MG63 (cell line): ENCODE measurements at places on chromosomes 6 and 20.

DNA sequence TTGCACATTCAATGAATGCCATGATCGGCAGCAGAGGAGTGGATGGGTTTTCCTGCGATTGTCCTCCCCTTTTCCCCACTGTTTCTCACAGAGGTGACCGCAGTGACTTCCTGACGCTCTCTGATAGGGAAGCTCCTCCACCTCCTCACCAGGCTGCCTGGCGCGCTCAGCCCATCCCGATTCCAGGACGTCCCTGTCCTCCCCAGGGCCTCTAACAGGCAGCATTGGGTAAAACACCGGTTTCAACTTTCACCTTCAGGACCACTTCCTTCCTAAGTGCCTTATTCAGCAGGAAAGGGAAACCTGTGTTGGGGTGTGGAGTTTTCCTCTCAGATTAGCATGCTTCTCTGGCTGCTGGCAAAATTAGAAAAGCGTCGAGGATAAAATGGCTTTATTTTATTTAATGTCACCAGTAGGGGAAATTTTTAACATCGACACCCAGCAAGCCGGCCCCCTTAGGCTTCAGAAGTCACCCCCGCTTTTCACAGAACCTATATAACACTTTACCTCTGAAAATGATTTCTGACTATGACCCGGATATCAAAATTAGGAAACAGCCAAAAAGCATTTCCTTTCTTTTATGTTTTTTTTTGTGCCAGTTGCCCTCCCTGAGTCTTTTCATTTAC, 570.4 kb upstream of the GJE1 start:
- DNase-seq, result no peak

GRCh38 chr20:53354314-53354713, 239.3 kb downstream of the ZNF217 start:
- DNase-seq, result no peak

DNA sequence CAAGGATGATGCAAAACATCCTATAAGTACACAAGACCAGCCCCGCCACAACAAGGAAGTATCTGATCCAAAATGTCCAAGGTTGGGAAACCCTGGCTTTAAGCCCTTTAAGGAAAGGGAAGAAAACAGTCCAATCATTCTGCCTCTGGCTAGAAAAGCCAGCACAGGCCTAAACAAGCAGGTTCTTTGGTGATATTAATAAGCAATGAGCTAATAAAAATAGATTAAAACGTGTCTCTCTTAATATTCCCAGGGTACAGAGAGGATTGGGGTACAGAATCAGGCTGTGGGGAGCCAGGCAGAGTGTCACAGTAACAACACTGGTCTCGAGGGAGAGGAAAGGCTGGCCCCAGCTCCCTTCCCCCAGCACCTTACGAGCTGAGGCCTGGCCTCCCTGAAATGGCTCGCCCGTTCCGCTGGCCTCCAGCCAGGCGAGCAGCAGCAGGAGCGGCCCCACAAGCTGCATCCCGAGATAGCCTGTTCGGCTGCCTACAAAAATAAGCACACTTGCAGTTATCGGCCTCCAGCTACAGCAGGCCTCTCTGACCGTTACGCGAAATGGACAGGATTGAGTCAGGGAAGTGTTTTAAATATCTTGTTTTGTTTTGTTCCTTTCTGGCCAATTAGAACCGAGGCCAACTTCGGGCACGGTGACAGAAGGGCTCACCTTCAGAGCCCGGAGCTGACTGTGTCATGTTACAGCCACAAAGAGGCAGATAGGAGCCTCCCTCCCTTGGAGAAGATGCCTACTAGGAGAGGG, 4.0 kb upstream of the ZMYND8 start:
- DNase-seq, result peak; percentile 95

DNA sequence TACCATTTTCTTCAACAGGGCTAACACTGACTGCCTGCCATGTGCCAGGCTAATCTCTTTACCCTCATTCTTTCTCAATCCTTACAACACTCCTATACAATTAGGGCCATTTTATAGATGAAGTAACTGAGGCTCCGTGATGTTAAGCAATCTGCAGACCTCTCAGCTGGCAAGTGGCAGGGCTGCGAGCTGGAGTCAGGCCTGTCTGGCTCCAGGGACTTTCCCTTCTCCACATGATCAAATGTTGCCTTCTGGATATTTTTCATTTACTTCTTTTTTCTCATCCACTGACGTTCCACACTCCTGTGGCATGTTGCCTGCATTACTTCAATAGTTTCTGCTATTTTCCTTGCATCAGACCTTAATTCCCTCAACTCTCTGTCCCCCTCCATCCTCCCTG, 55.2 kb upstream of the TAGAP start:
- no peak for DNase-seq

GRCh38 chr20:61861054-61861841, 204.4 kb downstream of the TAF4 start:
- DNase-seq, result no peak

DNA sequence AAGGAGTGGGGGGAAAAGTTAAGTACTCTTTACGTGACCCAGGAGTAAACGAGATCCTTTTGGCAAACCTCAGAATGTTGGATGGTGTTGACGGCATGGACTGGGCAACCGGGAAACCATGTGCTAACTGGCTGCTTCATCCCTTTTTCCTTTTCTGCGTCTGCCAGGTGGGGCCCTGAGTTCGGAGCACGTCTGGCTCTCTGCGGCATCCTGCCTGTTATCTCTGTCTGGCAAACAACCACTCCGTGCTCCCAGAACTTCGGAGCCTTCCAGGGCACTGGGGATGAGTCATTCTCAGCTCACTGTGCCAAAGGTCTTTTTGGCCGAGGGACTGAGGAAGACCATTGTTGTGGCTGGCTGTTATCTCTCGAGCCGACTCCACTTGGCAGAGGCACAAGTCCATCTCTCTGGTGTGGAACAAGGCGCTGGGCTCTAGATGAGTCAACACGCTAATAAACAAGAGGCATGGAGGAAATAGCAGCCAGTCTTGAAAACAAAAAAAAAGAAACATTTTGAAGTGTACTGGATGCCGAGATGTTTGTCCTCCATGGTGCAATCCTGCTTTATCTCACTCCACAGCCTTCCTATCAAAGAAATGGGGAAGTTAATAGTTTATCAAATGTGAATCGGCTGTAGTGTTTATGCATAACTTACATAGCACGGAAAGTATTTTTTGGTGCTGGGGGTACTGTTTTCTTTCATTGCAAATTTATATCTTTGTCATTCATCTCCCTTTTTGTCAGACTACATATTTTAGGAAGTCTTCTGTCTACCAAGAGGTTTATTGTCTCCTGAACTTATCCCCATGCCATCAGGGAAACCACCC, 64.6 kb upstream of the TXNDC5 start:
- DNase-seq, result peak; percentile 98

DNA sequence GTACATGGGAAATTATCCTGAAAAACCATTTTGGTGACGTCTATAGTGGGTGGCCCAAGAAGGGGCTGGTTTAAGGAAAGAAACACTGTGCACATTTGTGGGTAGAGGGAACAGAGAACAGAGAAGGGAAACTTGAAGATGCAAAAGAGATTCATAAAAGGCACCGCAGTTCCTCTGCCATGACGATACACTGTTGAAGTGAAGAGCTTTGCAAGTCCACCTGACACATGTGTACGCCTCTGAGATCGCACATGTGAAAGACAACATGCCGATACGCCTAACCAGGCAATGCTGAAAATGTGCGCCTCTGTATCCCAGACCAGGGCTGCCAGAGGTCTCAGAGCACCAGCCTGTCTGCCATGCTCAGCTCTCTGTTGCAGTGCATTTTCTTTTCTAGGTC, 180.9 kb downstream of the KIF16B start:
- no peak for DNase-seq

GRCh38 chr20:58306421-58307261, 2.9 kb upstream of the RAB22A start:
- peak; percentile 41 for DNase-seq

DNA sequence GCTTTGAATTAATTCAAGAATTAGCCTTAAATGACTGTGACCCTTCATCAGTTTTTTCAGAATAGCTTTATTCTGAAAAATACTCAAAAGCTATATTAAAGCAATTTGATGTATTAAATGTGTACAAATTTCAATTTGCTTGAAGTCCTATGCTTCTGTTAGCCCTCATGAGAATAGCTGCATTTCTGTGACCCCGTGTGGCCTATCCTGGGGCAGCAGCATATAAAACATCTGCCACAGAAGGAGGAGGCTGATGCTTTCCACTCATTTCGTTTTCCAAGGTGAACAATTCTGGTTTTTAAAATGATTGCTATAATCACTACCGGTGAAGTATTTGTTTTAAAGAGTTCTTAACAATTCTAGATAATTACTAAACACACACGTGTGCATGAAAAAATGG, 360.3 kb downstream of the BTBD9 start:
- no peak for DNase-seq

- DNase-seq, result no peak
Observed at GRCh38 chr6:26452631-26453235, 5.0 kb upstream of the BTN2A1 start.

DNA sequence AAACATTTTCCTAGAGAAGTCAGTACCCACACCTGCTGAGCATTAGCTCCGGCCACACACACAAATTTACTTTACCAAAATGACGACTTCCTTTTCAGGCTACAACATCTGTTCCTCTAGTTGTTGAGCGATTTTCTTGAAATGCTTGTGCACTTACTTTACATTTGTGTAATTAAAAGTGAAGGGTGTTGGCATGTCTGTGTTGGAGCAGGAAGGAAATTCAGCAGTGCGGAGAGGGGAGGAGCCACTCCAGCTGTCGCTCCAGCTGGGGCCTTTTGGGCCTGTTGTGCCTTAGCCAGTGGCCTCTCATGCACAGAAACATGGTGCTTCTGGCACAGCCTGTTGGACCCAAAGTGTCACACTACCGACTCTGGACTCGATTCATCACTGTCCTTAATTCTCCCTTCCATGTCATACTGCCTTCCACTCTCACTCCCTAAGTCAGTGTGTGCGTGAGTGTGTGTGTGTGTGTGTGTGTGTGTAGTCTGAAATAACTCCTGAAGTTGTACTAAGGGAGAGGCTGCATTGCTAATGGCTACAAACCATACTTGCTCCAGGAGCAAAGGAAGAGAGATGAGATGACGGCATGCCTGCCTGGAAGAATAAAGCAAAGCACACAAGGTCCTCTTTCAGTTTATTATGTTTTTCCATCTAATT, 191.8 kb upstream of the ARG1 start:
- no peak for DNase-seq

DNA sequence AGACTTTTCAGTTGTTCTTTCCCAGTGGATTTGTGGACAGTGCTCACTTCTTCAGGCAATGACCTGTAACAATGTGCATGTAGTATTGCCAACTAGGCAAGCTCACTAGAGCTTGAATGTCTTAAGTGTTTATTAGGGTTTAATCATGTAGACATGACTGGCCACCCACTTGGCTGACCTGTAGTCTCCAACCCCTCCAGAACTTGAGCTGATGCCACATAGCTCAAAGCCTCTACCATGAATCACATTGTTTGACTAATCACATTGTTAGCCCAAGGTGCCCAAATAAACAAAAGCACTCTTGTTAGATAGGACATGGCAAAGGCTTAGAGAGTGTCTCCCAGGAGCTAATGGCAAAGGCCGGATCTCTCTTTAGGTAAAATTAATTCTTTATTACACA, 272.7 kb downstream of the GRIK2 start:
- peak; percentile 82 for DNase-seq

GRCh38 chr6:139296927-139297326, 5.1 kb upstream of the TXLNB start:
- no peak for DNase-seq

DNA sequence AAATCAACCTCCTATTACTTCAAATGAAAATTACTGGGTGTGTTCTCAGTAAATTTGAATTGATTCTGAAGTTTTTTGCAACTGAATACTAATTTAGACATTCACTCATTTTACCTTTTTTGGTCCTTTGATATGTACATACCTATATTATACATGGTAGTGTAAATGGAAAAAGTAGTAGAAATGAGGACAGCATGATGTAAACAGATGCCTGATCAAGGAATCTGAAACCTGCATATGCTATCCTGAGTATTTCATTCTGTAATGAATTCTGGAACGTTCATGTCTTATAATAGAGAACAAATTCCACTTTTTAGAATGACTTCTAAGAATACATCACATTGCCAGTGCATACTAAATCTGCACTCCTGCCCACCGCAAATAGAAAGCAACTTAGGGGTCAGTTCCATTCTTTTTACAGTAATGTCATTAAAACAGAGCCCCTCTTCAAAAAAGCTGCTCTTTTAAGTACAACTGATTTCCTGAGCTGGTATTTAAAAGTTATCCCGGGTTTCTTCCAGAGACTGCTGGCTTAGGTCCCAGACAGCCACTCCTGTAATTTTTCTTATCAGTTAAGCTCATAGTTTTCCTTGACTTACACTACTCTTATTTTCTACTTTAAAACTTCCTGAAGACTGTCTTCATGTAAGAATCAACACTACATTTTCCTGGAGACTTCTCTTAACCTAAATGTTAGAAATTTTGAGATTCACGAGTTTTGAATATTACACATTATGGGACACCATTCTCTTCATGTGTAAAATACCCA, 48.4 kb downstream of the MAP3K7 start:
- no peak for DNase-seq

- DNase-seq, result no peak
Observed at GRCh38 chr20:10490706-10491105, 55.6 kb downstream of the SLX4IP start.

GRCh38 chr6:108166664-108167448, 1.0 kb downstream of the NR2E1 start:
- no peak for DNase-seq

GRCh38 chr6:107864226-107865127, 40.4 kb upstream of the SCML4 start:
- DNase-seq, result no peak

DNA sequence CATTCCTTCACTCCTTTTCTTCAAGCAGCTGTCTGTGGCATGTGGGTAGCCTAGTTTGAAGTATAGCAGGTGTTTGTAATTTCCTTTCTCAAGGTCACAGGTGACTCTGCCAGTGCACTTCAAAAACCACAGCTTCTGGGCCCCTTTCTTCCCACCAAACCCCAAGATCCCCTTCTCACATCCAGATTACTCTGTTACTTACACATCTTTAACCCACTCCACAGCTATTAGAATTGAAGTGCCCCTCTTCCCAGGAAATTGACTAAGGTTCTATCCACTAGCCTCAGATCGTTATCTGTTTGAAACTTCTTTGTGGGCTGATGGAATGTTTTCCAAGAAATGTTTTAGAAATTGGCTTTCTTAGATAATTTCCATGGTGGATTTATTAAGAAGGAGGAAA, 150.8 kb downstream of the AHI1 start:
- no peak for DNase-seq
